ENCODE measurements at places on chromosomes 1 and 21. TPM values are rescaled to one million over a fixed set of nuclear protein-coding genes. Genes with fewer than 3 reads are reported as not detected.

DNA sequence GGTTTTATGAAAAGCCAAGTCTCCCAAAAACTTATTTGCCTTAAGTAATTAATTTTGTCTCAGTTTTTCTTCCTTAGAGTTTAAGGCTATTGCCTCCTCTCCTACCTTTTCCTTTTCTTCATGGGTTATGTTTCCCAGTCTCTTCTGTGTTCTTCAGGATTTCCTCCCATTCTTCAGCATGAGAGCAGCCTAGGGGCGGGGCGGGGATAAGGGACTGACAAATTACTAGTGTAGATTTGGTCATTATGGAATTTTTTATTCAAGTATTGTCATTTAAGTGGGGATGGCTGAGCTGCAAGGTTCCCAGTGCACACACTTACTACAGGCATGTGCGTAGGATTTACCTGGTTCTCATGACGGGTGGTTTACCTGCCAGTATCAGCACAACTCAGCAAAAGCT is 35.2 kb upstream of the PIGV start:
- no peak for DNase-seq

DNA sequence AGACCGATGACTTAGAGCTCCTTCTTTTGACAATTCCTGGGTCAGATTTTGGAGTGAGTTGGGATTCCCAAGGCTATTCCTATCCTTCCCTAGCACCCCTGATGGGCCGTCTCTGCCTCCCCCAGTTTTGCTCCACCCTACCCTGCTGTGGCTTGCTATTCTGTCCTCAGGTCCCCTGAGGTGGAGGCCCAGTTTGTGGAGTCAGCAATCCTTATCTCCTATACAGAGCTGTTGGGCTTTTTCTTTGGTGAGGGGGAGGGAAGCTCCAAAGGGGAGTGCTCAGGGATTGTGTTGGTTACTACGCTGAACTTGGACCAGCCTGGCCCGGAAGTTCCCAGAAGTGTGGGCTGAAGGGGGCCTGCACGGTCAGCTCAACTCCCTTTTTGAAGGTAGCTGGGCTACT is 7.6 kb downstream of the SESN2 start:
- no peak for DNase-seq

The ATP1A2 gene
- 50.1 TPM for polyA plus RNA-seq

DNA sequence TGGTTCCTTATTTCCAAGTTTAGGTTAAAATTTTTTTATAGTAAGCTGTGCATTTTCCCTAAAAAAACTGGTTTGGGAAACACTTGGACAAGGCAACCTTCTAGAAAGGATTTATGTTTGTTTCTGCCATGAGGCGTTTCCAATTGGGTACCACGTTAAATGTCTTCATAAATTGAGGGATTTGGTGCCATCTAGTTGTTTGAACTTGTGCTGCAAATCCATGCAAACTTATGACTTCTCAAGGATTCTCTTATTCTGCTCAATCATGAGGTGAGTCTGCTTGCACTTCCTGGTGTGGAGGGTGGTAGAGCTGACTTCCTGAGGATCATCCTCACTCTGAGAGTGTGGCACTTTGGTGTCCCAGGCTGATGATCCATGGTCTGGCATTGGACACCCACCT is 123.3 kb downstream of the PCNX2 start:
- DNase-seq = peak; percentile 26

The PROK1 gene
- not detected for polyA plus RNA-seq

- no peak for DNase-seq
These were observed 14.7 kb upstream of the SLC19A1 start for GRCh38 chr21:45556645-45557615.

DNA sequence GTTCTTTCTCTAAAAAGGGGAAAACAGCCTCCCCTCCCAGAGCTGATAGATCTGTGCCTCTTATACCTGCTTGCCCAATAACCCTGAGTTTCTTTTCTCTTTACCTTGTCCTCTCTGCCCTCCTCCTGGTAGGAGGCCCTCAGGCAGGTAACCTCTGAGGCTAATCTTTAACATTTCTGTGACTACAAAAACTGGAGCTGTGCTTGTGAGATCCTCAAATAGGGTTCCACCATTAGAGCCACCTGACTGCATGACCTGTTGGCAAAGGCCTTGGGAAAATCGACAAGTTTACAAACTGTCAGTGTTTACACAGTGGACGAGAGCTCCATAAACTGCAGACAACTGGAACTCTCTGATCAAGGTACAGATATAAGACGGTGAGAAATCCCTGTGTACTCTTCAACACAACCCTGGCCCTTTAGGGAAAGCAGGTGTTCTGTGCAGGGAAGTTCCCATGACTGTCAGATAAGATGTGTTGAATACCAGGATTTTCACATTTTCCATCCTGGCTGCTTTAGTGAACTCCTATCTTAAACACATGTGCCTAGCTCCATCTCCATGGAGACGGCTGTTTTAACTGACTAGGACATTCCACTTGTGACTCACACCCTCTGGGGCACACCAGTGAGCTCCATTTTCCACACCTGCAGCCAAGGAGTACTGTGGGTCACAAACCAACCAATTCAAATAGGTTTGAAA is 38.3 kb downstream of the ECE1 start:
- DNase-seq = peak; percentile 91

The TAS1R1 gene
- 9.7 TPM for polyA plus RNA-seq

GRCh38 chr1:91226741-91227140 is 177.9 kb downstream of the HFM1 start:
- DNase-seq = no peak

GRCh38 chr1:33763406-33763805 is 100.5 kb upstream of the HMGB4 start:
- peak; percentile 53 for DNase-seq

The THEM5 gene
- 1.7 TPM for polyA plus RNA-seq

- peak; percentile 67 for DNase-seq
These were observed 1.2 kb upstream of the RNF11 start for GRCh38 chr1:51234721-51235425.

The GSTM5 gene
- 26.7 TPM for polyA plus RNA-seq

GRCh38 chr1:242412921-242413320 is 111.6 kb downstream of the PLD5 start:
- no peak for DNase-seq

DNA sequence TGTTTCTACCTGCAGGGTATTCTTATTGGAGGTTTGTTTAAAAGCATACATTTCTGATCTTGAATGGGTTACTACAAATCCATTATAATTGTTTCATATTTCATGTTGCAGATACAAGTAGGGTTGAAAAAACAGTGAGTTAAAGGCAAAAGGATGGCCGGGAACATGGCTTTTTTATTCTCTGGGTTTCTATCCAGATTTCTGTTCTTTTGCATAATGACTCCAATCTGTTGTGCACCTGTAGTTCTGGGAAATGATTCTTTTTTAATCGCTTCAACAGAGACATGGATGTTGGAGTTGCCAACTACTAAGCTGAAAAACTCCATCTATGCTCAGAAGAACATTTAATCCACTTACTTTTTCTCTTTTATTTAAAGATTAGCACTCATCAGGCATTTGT is 2.7 kb upstream of the ADAMTS1 start:
- peak; percentile 90 for DNase-seq

DNA sequence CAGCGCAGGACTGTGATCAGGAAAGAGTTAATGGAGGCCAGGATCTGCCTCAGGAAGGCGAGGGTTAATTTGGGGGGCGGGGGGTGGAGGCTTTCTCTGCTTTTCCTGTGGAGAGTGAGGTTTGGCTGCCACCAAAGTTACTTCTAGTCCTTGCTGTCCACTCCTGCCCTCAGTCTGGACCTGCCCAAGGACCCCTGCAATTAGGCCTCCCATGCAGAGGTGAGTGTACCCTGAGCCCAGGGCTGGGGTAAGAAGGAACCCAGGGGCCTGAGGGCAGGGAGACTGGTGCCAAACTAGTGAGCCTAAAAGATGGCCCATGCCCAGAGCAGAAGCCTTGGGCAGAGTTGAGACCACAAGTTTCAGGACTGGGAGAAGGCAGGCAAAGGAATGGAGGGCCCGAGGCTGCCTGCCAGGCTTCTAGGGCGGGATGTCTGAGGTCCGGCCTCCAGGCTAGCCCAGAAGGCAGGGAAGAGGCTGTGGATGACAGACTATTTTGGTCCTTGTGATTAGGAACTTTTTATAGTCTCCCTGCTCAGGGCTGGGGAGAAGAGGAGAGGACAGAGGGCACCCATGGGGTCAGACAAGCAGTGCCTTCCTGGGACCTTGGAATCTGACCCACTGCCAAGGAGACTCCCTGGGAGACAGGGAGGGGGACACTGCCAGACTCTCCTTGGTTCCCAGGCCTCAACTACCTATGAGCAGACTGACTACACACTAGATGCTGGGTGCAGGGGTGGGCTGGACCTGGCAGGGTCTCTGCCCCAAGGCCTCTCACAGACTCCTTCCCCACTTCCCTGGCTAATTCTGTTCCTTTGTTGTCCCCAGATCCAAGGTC is at the start of gene FAM110D:
TSS of gene FAM110D (plus strand) at position 172 of the 835 bp plus-strand sequence. CDS start 2,213 bp downstream, outside the sequence.
- peak; percentile 33 for DNase-seq

GRCh38 chr1:844472-845026 is 79.2 kb upstream of the SAMD11 start:
- DNase-seq = no peak

DNA sequence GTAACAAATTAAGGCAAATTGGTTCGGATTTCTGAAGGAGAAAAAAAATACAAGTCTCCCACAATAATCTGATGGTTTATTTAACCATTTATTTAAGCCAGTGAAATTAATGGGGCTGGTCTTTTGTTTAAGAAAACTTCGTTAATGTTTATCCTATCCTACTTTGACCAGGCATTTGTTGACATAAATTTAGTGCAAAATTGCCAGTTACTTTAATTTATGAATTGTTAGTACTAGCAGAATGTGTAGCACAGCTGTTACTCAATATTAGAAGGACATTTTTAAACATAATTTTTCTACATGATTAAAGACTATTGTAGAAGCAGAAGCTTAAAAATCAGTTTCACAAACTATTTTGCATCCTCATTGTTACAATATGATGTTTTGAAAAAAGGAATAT is 687.6 kb upstream of the PTBP2 start:
- DNase-seq = no peak

The ZFP69B gene
- polyA plus RNA-seq = 3.2 TPM

The HAO2 gene
- polyA plus RNA-seq = not detected

DNA sequence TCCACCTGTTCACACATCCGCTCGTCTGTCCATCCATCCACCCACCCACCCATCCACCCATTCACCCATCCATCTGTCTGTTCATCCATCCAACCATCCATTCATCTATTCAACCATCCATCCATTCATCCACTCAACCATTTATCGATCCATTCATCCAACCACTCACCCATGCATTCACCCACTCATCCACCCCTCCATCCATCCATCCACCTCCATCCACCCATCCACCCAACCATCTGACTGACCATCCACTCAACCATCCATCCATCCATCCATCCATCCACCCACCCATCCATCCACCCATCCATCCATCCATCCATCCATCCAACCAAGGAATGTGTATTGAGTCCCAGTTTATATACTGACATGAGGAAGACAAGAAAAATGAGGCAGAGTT is 73.1 kb downstream of the UMODL1 start:
- no peak for DNase-seq

- no peak for DNase-seq
These were observed 45.5 kb upstream of the VANGL1 start for GRCh38 chr1:115596080-115596780.

The ERICH3 gene
- polyA plus RNA-seq = 0.04 TPM

DNA sequence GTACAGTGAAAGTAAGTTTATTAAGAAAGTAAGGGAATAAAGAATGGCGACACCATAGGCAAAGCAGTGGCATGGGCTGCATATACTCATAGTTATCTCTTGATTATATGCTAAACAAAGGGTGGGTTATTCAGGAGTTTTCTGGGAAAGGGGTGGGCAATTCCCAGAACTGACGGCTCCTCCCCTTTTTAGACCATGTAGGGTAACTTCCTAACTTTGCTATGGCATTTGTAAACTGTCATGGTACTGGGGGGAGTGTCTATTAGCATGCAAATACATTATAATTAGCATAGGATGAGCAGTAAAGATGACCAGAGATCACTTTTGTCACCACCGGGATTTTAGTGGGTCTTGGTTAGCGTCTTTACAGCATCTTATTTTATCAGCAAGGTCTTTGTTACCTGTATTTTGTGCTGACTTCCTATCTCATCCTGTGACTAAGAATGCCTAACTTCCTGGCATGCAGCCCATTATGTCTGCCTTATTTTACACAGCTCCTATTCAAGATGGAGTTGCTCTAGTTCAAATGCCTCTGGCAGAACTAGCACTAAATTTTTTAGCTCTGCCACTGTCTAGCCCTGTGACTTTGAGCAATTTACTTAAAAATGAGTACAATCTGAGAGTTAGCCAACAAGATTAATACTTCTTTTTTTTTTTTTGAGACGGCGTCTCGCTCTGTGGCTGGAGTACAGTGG is 110.3 kb upstream of the PALMD start:
- no peak for DNase-seq

GRCh38 chr21:35367553-35367952 is 318.5 kb upstream of the RUNX1 start:
- no peak for DNase-seq

The CADM3 gene
- 1.3 TPM for polyA plus RNA-seq

GRCh38 chr1:12525311-12526181 is 92.5 kb downstream of the DHRS3 start:
- no peak for DNase-seq

DNA sequence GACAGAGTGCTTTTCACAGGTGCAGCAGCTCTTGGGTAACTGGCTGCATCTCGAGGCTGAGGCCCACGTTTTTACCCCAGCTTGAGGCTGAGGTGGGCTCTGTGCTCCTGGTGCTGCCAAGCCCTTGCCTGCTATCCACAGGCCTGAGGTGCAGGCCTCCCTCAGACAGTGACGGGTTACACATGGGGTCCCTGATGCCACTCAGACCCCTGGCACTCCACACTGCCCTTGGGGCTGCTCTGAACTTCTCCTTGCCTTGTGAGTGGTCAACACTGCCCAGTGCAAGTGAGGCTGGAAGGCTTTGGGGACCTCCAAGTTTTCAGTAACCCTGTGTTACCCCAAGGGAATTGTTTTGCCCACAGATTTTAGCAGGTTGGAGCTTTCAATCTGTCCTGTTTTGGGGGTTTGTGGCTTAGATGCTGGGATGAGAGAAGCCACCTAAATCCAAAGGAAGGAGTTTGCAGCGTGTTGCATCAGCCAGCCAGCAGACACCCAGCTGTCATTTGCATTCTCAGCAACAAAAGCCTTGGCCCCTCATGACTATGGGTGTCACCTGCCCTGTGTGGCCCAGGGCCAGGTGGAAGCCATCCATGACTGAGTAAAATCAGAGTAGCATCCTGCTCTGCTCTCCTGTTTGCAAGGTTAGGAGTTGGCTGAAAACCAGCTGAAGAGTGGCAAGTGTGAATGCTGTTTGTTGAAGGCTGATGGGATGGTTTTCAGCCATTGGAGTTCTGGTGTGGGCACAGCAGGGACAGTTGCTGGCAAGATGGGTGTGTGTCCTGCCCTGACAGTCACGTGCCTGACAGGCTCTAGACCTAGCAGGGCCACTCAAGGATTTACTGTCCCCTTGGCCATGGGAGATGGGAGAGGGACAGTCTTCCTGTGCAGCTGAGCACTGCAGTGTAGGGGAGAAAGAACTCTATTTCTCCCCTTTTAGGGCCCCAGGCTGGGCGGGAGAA is 3.2 kb downstream of the RNF187 start:
- DNase-seq = peak; percentile 51

The ETV3L gene
- polyA plus RNA-seq = not detected
